ENCODE measurements at places on chromosomes 6 and 20. TPM values are rescaled to one million over a fixed set of nuclear protein-coding genes. Genes with fewer than 3 reads are reported as not detected.
A peak's percentile ranks its signal among the peaks of the same experiment; 100 is the strongest.

PHACTR3 gene
- 3.7 TPM for total RNA-seq

BHLHE23 gene
- 0.55 TPM for total RNA-seq

TTLL9 gene
- total RNA-seq = 0.43 TPM

TMEM74B gene
- not detected for total RNA-seq

MCCD1 gene
- not detected for total RNA-seq

BMP6 gene
- total RNA-seq = 0.89 TPM

SIRPA gene
- total RNA-seq = 8.9 TPM

GRCh38 chr6:159935065-159935464, 33.8 kb upstream of the IGF2R start:
- no peak overlapping the region for H3K27ac ChIP-seq
- no peak for DNase-seq
- no peaks in the 10 kb centered on the region for H3K36me3 ChIP-seq
- peaks cover 20% of the 10 kb centered on the region for H3K4me1 ChIP-seq
- no peak overlapping the region for H3K4me3 ChIP-seq

DNA sequence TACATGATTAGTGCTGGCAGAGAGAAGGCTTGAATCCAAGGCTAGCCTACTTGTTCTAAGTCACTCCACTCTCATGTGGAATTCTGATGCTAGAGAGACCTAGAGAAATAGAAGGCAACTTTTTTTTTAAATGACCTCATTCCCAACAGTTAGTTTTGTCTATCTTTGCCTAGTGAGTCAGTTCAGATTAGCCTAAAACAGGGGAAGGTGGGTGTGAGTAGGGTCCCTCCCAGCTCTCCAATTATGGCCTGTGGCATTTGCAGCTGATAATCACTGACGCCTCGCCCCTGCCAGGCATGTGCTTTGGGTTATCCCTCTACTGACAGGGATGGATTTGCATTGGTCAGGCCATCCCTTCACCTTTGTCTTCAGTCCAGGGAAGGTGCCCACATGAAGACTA, 13.6 kb downstream of the TXLNB start:
- no peak overlapping the region for H3K27ac ChIP-seq
- no peaks in the 10 kb centered on the region for H3K27me3 ChIP-seq
- no peaks in the 10 kb centered on the region for H3K4me1 ChIP-seq
- DNase-seq = no peak
- H3K4me3 ChIP-seq = no peak overlapping the region
- H3K36me3 ChIP-seq = no peaks in the 10 kb centered on the region

GRCh38 chr6:36980876-36981619, 4.9 kb downstream of the MTCH1 start:
- no peak overlapping the region for H3K4me3 ChIP-seq
- H3K4me1 ChIP-seq = peaks cover 69% of the 10 kb centered on the region

DNA sequence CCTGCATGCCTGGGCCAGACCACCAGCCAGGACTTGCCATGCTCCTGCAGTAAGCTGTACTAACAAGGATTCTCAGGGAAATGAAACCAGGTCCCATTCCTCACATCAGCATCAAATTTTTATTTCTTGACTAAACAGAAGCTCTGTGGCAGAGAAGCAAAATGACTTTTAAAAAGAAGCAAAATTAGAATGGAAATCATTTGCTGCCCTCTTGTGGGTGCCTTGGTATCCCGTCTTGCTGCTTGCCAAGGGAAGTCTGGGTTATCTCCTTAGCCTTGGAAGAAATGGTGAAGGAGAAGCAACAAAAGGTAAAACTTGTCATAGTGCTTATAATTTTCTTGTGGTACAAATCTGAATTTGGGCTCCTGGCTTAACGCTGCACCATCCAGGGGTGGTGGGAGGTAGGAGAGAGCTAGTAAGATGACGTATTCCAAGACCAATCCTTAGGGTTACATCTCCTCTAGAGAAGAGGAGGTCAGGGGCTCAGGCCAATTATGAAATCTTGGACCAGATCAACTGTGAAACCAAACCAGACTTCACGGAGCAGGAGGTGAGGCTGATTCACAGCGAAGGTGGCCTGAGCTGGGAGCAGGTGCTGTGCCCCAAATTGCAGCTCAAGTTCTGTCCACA, 107.5 kb downstream of the FAXC start:
- no peaks in the 10 kb centered on the region for H3K27me3 ChIP-seq
- no peak overlapping the region for H3K4me3 ChIP-seq
- H3K27ac ChIP-seq = no peak overlapping the region

- H3K27ac ChIP-seq = no peak overlapping the region
- no peaks in the 10 kb centered on the region for H3K27me3 ChIP-seq
- H3K4me3 ChIP-seq = no peak overlapping the region
- no peaks in the 10 kb centered on the region for H3K4me1 ChIP-seq
- no peak for DNase-seq
- no peaks in the 10 kb centered on the region for H3K36me3 ChIP-seq
Measured at GRCh38 chr6:122817766-122818165, 28.7 kb downstream of the SMPDL3A start.

DNA sequence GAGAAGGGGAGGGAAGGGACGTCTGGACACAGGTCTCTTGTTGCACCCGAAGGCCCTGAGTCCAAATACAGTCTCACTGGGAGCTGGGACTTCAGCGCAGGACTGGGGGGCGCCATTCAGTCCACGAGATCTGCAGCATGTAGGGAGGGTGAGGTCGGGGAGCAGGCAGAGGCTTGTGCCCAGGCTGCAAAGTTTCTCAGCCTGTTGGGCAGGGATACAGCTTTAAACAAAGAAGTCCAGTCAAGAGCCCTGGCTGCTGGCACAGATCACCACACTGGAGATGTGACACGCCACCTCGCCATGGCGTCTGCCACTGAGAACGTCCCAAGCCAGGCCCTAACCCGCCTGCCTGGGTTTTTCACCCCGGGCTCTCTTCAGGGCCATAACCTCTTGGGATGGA, 256.6 kb downstream of the DLL1 start:
- no peak overlapping the region for H3K4me3 ChIP-seq
- H3K4me1 ChIP-seq = peaks cover 24% of the 10 kb centered on the region
- no peak overlapping the region for H3K27ac ChIP-seq
- no peak for DNase-seq
- no peaks in the 10 kb centered on the region for H3K36me3 ChIP-seq

GRCh38 chr20:25296094-25297093, 48.5 kb downstream of the PYGB start:
- peaks cover 36% of the 10 kb centered on the region for H3K4me1 ChIP-seq
- H3K27me3 ChIP-seq = no peaks in the 10 kb centered on the region
- H3K4me3 ChIP-seq = no peak overlapping the region
- DNase-seq = peak; percentile 48

DNA sequence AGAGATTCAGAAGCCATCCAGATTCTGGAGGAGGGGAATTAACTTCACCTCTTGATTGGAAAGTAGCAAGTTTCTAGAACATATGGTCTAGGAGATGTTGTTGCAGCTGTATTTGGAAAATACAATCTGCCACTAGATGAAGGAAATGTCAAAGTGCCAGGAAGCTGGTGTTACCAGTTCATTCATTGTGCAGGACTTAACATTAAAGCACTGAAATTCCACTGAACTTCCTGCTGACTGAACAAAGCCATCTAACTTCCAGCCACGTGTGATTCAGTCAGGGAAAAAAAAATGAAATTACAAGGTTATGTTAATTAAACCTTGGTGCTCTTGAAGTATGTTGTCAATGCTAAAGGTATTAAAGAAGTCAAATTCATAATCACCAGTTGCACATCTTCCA, 321.5 kb upstream of the SASH1 start:
- DNase-seq = no peak
- H3K4me3 ChIP-seq = no peak overlapping the region
- no peak overlapping the region for H3K27ac ChIP-seq
- H3K4me1 ChIP-seq = no peaks in the 10 kb centered on the region
- H3K27me3 ChIP-seq = no peaks in the 10 kb centered on the region
- H3K36me3 ChIP-seq = no peaks in the 10 kb centered on the region

GRCh38 chr20:9999645-10000044, 35.1 kb upstream of the ANKEF1 start:
- no peak for DNase-seq
- H3K27me3 ChIP-seq = no peaks in the 10 kb centered on the region
- no peak overlapping the region for H3K4me3 ChIP-seq
- H3K36me3 ChIP-seq = no peaks in the 10 kb centered on the region
- H3K4me1 ChIP-seq = peaks cover 4% of the 10 kb centered on the region

- no peaks in the 10 kb centered on the region for H3K36me3 ChIP-seq
- no peak overlapping the region for H3K4me3 ChIP-seq
- no peaks in the 10 kb centered on the region for H3K27me3 ChIP-seq
- no peak overlapping the region for H3K27ac ChIP-seq
- H3K4me1 ChIP-seq = peaks cover 9% of the 10 kb centered on the region
- DNase-seq = no peak
Measured at GRCh38 chr20:12072221-12072953, 154.7 kb downstream of the BTBD3 start.

- H3K27ac ChIP-seq = peak overlapping the region; percentile 79
- H3K4me1 ChIP-seq = peaks cover 64% of the 10 kb centered on the region
- DNase-seq = peak; percentile 94
- peak overlapping the region; percentile 3 for H3K4me3 ChIP-seq
- no peaks in the 10 kb centered on the region for H3K36me3 ChIP-seq
- no peaks in the 10 kb centered on the region for H3K27me3 ChIP-seq
Measured at GRCh38 chr20:50790651-50791277, 4.1 kb upstream of the BCAS4 start.

DNA sequence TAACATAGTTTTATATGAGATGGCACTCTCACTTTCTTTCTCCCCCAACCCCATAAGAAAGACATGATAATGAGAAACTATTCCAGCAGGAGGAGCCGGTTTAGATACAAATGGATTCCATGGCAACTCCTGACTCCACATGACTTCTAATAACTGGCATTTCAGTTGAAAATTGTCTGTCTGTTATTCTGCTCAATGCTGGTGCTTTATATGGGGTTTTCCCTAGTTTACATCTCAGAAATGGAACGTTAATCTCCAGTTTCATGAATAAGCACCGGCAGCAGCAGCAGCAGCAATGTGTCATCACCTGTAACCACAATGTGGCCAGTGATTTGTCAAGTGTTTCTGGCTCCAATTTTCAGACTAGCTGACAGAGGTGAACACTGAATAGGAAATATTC, 8.0 kb upstream of the SIM1 start:
- no peak overlapping the region for H3K27ac ChIP-seq
- peaks cover 50% of the 10 kb centered on the region for H3K27me3 ChIP-seq
- no peaks in the 10 kb centered on the region for H3K36me3 ChIP-seq
- DNase-seq = no peak

- peak overlapping the region; percentile 79 for H3K27ac ChIP-seq
- H3K36me3 ChIP-seq = no peaks in the 10 kb centered on the region
- peak; percentile 50 for DNase-seq
- no peaks in the 10 kb centered on the region for H3K27me3 ChIP-seq
- H3K4me1 ChIP-seq = peaks cover 45% of the 10 kb centered on the region
- no peak overlapping the region for H3K4me3 ChIP-seq
Measured at GRCh38 chr6:56713254-56713672, 70.6 kb upstream of the DST start.

GRCh38 chr20:21681234-21681921, 24.1 kb upstream of the PAX1 start:
- H3K27me3 ChIP-seq = no peaks in the 10 kb centered on the region
- H3K27ac ChIP-seq = no peak overlapping the region
- H3K4me3 ChIP-seq = peak overlapping the region; percentile 23

DNA sequence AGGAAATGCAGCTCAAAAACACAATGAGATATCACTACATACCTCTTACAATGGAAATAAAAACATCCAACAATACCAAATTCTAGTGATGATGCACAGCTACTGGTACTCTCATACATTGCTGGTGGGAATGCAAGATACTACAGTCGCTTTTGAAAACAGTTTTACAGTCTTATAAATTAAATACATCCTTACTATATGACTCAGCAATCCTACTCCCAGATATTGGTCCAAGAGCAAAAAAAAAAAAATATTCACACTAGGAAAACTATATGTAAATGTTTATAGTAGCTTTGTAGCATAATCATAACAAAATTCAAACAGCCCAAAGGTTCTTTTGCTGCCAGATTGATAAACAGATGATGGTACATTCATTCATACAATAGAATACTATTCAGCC, 217.4 kb upstream of the FAM83B start:
- H3K4me3 ChIP-seq = no peak overlapping the region
- no peaks in the 10 kb centered on the region for H3K4me1 ChIP-seq

DNA sequence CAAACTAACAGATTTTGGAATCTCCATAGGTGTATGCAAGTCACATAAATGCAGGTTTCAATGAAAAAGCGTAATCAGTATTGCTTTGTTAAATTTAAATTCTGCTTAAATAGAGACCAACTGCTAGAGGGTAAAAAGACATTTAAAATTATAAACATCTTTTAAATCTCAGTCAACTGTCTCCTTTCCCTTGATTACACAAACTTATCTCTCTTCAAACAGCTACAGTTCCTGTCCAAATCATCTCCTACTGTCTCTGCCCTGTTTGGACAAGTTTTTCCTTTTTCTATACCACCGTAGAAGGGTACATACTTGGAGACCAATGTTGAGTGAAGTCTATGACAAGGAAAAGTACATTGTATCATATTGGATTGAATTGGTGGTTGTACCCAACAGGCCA, 43.5 kb downstream of the AGPAT4 start:
- no peaks in the 10 kb centered on the region for H3K27me3 ChIP-seq
- peaks cover 13% of the 10 kb centered on the region for H3K4me1 ChIP-seq
- H3K36me3 ChIP-seq = no peaks in the 10 kb centered on the region
- no peak for DNase-seq

DNA sequence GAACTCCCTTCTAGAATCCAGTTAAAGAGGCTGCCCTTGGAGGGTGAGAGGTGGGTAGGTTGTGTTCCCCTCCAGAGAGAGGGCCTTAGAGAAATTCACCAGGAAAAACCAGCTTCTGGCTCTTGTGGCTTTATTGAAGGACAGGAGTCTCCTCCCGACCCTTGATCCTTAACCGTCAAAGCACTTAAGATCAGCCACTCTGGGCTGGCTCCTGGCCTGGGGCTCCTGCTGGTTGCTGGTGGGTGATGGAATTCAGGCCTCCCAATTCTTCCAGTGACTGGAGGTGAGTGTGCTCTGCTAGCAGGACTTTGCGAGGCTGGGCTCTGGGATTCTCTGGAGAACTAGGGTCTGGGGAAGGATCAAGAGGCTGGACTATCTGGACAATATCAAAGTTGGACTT, 75.6 kb upstream of the LGSN start:
- H3K27me3 ChIP-seq = no peaks in the 10 kb centered on the region
- H3K27ac ChIP-seq = no peak overlapping the region
- DNase-seq = no peak
- H3K4me1 ChIP-seq = no peaks in the 10 kb centered on the region
- no peak overlapping the region for H3K4me3 ChIP-seq
- H3K36me3 ChIP-seq = no peaks in the 10 kb centered on the region

GRCh38 chr6:80771941-80772340, 665.5 kb downstream of the BCKDHB start:
- H3K27me3 ChIP-seq = no peaks in the 10 kb centered on the region
- no peak for DNase-seq
- no peaks in the 10 kb centered on the region for H3K4me1 ChIP-seq
- H3K27ac ChIP-seq = no peak overlapping the region
- no peaks in the 10 kb centered on the region for H3K36me3 ChIP-seq
